NCI-H1436 treated with DMSO at 0.1 percent for 48 hours (cell line): ENCODE measurements at places on chromosomes 1 and 21.

DNA sequence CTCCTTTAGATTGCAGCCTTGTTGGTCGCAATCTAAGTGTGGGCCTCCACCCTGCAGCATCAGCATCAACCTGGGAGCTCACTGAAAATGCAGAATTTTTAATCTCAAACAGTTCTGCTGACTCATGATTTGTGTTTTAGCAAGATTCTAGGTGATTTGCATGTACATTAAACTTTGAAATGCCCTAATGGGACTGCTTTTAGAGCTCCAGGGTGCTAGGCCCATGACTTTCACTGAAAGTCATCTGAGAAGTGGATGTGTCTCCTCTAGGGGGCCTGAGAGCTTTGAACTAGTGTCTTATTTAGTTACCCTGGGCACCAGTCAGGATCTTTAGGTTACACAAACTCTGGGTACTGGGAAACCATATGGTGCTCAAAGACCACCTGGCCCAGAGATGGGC lies 9.0 kb downstream of the TRIM67 start:
- DNase-seq, result no peak

DNA sequence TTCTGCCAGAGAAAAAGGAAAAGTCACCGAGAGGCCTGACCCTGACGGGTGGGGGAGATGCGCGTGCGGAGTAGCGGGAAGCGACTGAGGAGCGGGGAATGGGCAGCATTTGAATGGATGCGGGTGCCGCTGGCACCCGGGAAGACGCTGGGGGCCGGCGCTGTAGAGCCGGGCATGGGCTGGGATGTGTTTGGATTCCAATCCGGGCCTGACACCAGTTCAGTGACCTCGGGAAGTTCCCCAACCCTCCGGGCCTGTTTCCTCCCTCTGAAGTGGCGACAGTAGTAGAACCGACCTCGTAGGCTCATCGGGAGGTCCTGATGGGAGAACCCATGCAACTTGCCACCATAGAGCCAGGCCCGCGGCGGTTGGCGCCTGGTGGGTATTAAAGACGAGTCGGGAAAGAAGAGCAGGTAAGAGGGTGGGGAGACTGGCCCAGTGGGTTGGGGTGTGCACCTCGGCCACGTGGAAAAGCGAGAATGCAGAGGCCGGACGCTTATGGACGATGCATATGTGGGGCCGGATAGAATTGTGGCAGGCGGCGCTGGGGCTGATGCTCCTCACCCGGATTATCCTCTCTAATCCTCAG lies 642 bp upstream of the SLC16A1 start:
- DNase-seq, result no peak

DNA sequence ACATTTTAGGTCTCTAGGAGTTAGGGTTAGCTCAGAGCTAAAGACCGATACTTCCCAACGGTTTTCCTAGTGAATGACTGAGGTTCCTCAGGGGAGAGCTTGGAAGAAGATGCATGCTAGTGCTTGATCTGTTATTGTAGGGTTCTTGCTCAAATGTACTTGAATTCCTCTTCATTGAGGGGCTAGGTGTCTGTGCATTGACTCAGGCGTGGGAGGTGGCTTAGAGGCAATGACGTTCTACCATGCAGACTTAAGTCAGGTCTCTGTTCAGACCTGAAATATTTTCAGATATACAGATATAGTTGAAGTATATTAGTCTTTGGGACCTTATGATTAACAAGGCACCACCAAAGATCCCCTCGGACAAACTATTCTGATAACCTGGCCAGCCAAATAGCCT lies 23.5 kb downstream of the S100A10 start:
- no peak for DNase-seq

GRCh38 chr1:16175610-16176553 lies 20.0 kb upstream of the EPHA2 start:
- DNase-seq, result no peak

DNA sequence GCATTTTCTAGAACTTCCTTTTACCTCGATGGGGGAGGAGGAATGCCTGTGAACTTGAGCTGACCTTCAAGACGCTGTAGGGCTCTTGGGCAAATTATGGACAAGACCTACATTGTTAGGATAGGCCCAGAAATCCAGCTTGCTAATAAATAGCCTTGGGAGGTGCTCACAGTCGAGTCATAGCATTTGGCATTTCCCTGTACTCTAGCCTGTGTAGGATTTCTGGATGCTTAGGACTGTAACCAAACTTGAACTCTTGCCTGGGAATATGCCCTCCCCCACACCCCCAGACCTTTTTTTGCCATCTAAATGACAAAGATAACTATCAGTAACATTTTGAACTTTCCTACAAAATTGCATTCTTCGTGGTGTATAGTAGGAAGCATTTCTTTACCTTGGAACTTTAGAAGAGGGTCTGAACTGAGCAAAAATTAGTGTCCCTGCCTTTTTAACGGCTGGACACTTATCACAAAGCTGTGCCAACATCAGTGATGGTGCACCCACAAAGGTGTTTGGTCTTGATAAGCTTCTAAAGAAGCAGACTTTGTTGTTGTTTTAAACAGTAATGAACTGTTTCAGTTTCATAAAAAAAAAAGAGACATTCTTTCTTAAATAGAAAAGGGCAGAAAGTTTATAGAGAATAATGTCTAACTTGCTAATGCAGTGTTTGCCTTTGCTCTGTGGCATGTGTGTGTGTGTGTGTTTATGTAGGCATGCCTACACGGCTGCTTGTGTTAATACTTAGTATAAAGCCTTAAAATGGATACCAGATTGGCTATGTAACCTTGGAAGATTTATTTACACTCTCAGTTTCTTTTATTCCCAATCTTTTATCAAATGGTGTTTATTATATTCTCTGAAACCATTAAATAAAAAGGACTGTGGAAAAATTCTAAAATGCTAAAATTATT lies 88.2 kb downstream of the NFIA start:
- no peak for DNase-seq

- DNase-seq, result no peak
These were observed 47.8 kb downstream of the UCK2 start for GRCh38 chr1:165875171-165875570.

GRCh38 chr1:48039088-48040054 lies 42.2 kb upstream of the TRABD2B start:
- no peak for DNase-seq

GRCh38 chr1:18211764-18212163 lies 104.2 kb downstream of the IGSF21 start:
- no peak for DNase-seq

DNA sequence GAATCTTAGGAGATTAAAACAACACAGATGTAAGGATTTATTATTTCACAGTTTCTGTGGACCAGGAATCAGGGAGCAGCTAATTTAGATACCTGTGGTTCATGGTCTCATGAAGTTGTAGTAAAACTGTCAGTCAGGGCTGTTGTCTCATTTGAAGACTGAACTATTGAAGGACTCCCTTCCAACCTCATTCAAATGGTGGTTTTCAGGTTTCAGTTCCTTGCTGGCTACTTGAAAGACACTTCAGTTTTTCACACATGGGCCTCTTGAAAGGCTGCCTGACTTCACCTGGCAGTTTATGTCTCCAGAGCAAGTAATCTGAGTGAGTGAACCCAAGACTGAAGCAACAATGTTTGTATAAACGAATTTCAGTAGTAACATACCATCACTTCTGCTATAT lies 915.9 kb downstream of the PLA2G4A start:
- no peak for DNase-seq

DNA sequence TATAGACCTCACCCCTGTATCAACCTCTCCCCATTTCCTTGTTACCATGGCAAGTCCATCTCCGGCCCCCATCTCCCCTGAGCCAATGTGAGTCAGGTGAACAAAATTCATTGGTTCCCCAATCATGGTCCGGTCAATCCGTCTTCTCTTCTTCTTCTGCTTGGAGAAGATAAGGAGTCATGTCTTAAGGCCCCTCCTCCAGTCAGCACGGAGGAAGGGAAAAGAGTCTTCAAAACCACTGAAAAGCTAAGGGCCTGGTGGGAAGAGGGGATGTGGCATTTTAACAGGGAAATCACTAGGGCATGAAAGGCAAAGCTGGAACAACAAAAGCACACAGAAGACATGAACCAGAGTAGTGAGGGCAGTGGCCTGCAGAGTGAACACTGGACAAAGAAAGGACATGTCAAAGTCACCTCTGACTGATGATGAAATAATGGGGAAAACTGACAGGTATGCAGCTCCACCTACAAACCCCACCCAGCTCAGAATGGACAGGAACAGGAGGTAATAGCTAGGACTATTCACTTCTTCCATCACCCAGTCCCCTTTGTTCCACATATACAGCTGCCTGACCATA lies 4.4 kb downstream of the CDC42SE1 start:
- DNase-seq, result no peak

- no peak for DNase-seq
These were observed 246.4 kb upstream of the ADAMTS5 start for GRCh38 chr21:27213303-27213702.

DNA sequence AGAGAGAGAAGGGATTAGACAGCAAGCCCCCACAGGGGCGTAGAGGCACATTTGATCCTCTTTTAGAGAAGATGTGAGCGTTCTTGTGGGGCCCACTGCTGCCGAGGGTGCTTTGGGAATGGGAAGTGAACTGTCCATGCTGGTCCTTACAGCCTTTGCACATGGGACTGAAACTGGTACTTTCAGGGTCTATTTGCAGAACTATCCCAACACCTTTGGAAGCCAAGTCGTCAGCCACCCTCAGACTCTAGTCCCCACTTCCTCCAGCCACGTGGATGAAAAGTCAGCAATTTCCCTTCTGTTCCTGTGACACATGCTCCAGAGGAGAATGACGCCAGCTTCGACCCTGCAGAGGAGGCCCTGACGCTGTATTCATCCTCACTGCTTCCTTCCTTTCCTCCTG lies 2.6 kb upstream of the RAB7B start:
- no peak for DNase-seq

GRCh38 chr1:32163405-32163804 lies 16.1 kb upstream of the TXLNA start:
- DNase-seq, result no peak

GRCh38 chr1:161229896-161230295 lies 4.0 kb downstream of the TOMM40L start:
- DNase-seq, result no peak

DNA sequence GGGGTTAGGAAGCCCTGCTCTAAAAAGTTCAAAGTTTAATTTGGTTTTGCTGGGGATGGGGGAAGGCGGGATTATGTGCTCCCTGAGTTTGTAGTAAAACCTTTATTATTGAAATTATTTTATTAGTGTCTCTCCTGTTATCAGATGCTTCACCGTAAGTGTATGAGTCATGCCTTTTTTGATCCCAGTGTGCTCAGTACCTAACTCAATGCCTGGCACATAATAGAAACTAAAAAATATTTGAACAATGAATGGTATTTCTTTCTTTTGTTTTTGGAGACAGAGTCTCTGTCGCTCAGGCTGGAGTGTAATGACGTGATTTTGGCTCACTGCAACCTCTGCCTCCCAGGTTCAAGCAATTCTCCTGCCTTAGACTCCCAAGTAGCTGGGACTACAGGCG lies 6.4 kb downstream of the SNRPE start:
- no peak for DNase-seq

DNA sequence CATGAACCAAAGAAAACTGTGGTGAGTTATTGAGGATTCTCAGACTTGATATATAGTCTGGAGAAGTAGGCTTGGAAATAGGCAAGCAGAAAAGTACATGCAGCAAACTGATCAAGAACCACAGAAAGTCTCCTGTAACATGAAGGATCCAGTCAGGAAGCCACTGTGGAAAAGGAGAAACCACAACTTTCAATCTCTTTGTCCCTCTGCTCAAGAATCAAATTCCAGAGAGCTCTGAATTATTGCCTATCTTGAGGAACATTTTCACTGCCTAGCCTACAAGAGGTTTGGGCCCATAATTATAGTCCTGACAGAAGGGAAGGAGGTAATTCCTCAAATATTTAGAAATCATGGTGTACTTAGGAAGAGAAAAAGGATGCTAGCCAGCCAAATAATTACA lies 43.0 kb upstream of the ADAMTS1 start:
- no peak for DNase-seq

DNA sequence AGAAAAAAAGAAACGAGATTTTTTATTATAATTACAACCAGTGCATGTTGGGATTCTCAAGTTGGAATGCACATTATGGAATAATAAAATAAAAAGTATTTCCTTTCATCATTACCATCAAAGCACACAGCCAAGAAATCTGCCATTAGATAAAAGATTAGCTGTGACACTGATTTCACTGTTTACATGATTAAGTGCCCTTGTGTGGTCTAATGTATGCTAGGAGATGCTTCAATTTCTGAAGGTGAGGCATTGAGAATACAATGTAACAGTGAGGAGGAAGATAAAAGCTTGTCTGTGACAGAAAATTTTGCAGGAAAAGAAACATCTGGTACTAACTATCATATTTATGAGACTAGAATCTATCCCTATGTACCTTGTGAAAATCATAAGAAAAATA lies 409.7 kb upstream of the PRMT6 start:
- no peak for DNase-seq

DNA sequence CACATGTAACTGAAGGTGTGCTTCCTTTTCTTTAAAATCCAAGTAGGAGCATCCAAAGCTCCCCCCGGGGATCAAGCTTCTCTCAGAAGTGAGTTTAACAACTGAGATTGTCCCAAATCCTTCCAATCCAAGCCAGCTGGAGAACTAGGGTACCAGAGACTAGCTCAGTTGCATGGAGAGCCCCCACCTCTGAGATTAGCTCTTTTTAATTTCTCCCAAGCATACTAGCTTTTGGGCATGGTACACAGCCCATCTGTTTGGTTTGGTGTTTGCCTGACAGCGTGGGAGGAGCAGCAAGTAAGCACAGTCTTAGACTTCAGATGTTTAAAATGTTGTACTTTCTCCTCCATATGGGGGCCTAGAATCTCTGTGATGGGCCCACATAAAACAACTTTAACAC lies 142.8 kb downstream of the ASTN1 start:
- DNase-seq, result no peak

- no peak for DNase-seq
These were observed 83.2 kb downstream of the SH3GLB1 start for GRCh38 chr1:86787621-86788020.

- no peak for DNase-seq
These were observed 480 bp downstream of the CADM3 start for GRCh38 chr1:159171688-159172501.

DNA sequence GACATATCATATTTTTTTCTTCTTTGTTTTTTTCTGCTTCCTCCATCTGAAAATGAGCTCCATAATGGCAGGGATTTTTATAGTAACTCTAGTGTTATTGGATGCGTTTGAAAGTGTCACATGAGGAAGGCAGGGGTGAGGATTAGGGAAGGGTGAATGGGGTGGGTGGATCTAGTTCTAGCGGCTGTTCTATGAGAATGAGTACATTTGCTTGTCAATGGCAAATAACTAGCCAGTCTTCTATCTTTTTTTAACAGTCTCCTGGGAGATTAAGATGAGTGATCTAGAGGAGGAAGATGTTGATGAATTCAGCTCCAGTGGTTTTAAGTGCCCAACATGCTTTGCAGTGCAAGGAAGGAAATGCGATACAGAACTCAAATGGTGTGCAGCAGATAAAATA lies 5.8 kb downstream of the OR14I1 start:
- DNase-seq, result no peak
